ENCODE measurements at places on chromosomes 12 and 14.

- DNase-seq: no peak
Observed at GRCh38 chr14:54490445-54491175, 1.8 kb upstream of the GMFB start.

DNA sequence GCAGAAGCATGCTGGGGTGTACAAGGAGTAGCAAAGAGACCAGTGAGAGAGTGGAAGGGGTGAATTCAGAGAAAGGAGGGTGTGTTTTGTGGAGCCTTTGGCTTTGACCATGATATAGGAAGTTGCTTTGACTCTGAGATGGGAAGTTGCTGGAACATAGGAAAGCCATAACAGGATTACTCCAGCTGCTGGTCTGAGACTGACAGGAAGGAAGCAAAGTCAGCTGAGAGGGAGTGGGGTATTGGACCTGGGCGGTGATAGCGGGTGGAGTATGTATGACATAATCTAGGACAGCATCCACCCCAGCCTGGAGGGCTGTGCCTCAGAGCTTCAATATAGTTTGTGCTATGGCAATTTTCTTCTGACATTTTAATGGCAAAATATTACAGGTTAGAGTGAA is 324.4 kb downstream of the PDZRN4 start:
- DNase-seq: no peak

DNA sequence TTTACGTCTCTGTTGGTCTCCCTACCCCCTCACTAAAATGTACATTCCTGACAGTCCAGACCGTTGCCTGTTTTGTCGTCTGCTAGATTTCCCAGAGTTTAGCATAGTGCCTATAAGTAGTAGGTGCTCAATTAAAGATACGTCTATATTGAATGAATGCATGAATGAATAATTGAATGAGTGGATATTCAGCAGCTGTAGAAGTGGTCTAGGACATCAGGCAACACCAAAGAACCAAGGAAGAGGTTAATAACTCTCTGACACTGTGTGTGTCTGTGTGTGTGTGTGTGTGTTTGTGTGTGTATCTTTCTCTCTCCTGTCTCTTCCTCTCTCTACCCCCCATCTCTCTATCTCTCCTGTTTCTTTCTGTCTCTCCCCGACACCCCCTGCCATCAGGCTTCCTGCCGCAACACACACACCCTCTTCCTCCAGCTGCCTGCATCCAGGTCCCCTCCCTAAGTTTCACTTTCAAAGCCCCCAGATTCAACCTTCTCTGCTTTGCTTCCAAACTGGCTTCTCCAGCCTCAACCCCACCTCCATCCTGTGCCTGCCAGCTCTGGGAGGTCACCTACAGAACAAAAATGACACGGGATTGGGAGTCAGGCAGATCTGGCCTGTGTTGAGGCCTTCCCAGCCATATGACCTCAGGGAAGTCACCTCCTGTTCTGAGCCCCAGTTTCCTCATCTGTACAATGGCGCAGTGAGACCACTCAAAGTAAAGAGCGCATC is 119.9 kb upstream of the NCOR2 start:
- no peak for DNase-seq

DNA sequence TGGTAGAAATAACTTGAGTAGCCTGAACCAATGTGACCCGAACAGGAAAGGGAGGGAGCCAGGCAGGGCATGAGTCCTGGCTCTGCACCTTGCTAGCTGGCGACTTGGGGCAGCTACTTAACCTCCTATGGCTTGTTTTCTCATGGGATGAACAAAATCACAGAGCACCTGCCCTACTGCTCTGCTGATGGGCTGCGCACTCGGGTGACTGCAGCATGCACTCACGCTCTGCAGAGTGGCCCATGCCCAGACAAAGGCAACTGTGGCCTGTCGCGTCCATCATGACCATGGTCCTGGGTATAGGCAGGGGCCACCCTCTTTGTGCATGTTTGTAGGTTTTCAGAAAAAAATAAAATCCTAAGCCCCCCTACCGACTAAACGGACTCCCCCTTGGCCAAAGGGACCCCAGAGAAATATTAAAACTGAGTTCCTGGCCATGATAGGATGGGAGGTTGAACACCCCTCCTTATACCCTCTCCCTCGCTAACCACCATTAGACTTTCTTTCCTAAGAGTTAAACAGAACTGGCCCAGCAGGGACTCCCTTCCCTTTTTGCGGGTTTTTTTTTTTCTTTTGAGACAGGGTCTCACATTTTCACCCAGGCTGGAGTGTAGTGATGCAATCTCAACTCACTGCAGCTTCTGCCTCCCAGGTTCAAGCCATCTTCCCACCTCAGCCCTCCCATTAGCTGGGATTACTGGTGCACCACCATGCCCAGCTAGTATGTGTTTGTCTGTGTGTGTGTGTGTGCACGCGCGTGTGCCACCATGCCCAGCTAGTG is 32.5 kb downstream of the VWF start:
- DNase-seq: no peak
